ENCODE measurements at places on chromosomes 12 and 14. TPM values are rescaled to one million over a fixed set of nuclear protein-coding genes. Genes with fewer than 3 reads are reported as not detected.

Gene REP15
- 0.55 TPM for total RNA-seq

Gene MDM2
- 87.2 TPM for total RNA-seq

- peak; percentile 51 for DNase-seq
Measured at GRCh38 chr14:103520657-103521437, 1.8 kb downstream of the CKB start.

DNA sequence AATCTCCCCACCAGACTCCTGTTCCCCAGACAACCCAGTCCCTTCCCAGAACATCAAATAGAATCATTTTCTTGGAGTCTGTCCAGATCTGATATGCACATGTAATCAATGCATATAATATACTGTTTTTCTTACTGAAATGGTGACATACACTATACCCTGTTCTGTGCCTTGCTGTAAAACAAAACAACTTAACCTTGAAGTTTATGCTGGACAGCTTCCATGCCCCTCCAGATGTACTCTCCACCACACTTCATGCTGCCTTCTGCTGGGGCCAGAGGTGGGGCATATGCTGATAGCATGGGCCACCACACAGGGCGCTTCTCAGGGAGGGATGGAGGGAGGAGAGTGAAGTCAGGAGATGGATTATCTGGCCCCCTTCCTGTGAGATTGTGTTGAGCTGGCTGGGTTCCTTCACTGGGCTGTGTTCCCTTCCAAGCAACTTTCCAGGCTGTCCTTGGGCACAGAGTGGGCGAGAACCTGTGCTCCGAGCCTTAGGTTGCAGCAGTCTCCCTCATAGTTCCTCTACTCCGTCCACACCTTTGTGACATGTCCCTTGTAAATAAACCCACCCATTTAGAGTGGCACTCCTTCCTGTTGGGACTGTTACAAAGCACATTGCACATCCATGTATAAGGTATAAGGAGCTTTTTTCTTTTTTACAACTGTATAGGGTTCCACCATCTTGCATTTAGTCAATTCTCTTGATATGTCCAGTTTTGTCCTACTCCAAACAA lies 77.6 kb upstream of the RIC8B start:
- no peak for DNase-seq

GRCh38 chr12:40792792-40793386 lies 100.7 kb downstream of the CNTN1 start:
- DNase-seq = no peak

Data from A172 (cell line).